ENCODE measurements at places on chromosomes 6 and 20.
A peak's percentile ranks its signal among the peaks of the same experiment; 100 is the strongest.

- DNase-seq: no peak
Observed at GRCh38 chr6:113591896-113592827, 265.0 kb upstream of the MARCKS start.

GRCh38 chr6:33709605-33710295 lies 1.8 kb downstream of the UQCC2 start:
- no peak for DNase-seq

DNA sequence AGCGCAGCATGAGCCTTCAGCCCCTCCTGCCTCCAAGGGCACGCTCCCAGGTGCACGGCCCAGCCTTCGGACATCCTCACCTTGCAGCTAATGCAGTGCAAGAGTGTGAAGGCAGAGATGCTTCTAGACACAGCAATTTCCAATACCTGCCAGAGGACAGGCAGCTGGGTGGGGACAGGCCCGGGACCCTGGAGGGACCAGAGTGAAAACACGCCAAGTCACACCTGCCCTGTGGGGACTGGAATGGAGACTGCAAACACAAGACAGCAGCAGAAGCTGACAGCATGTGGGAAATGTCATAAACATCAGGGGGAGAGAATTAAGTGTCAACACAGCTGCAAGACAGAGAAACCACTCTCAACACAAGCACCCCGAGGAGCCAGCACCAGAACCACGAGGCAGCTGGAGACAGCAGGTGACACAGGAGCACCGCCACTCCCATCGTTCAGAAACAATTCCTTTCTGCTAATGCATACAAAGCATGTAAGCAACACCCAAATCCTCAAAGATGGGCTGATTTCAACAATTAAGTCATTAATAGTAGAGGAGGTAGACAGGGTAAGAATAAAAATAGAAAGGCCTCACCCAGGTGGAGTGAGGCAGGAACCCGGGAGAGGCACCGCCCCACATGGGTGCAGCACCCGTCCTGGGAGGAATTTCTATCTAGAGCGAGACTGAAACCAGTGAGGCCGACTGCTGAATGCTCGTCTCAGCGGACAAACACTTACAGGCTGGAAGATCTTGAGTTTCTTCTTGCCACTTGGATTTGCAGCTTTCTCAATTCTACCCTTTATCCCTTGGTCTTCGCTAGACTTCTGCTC lies 17.1 kb downstream of the DIDO1 start:
- no peak for DNase-seq

DNA sequence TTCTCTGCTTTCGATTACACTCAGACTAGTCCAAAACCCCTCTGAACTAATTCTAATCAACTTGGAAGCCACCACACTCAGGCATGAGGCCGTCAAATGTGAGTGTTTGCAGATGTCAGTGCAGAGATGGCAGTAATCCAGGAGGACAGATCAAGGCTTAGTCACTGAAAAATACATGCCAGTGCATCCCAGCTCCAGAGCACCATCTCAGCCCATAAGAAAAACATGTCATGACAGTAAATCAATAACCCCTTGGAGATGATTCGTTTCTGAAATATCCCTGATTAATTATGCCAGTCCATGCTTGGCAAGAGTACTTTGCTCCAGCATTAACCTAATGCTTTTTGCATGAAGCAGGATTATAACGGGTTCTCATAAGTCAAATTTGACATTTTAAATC lies 179.5 kb downstream of the ADAT2 start:
- DNase-seq: no peak

DNA sequence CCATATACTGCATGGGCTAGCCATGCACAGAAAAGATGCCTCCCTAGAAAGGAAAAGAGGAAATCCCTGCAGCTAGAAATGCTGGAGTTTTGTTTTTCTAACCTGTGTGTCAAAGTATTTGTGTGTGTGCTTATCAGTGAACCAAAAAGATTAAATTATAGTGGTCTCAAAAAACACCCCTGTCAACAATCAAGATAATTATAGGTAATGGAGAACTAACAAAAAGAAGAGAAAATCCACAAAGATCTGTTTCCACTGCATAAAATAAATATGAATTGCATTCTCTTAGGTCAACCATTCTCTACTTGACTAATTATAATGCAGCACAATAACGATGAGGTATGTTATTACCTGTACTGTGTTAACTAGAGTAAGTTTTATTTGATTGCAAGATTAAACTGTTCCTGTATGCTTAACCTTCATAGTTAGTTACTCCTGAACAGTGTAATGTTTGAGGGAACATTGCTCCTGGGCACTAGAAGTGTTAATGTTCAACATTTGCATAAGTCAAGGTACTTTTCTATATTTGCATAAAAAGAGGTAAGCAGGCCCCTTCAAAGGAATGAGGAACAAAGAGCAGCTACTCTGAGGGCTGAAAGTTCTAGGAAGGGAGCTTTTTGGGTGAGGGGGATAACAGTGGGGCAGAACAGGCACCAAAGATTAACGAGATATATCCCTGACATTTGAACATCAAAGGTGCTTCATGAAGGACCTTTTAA lies 212.1 kb downstream of the BTBD9 start:
- no peak for DNase-seq

GRCh38 chr6:128882560-128882959 lies 378 bp upstream of the LAMA2 start:
- no peak for DNase-seq

DNA sequence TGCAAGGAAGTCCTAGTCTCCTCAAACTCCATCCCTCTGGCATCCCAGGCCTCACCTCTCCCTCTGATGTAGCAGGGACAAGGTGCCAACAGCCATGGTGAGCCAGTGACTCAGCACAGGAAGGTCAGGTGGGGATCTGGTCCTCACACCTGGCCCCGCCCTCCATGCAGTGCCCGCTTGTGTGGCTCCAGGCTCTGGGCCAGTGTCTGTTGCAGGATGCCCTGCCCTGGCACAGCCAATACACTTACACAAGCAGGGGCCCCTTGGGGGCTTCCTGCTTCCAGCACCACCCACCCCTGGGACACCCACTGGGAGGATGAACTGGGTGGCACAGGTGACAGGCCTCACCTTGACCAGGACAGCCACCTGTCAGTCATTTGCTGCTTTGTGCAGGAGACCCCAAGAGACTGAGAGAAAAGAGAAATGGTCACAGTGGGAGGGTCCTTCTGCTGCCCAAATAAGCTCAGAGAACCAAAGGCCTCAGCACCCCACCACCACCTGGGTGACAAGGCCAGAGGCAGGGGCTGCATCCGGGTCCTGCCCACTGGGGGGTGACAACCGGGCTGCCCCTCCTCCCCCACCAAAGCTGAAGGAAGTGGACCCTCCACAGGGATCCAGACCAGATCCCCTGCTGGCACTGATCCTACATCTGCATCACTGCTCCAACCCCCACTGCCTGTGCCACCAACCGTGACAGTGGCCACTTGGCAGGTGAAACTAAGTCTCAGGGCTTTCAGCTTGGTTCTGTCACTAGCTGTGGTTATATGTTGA lies 658.8 kb upstream of the DEFB115 start:
- DNase-seq: no peak

- DNase-seq: no peak
Observed at GRCh38 chr20:54203281-54203680, 4.6 kb upstream of the PFDN4 start.

DNA sequence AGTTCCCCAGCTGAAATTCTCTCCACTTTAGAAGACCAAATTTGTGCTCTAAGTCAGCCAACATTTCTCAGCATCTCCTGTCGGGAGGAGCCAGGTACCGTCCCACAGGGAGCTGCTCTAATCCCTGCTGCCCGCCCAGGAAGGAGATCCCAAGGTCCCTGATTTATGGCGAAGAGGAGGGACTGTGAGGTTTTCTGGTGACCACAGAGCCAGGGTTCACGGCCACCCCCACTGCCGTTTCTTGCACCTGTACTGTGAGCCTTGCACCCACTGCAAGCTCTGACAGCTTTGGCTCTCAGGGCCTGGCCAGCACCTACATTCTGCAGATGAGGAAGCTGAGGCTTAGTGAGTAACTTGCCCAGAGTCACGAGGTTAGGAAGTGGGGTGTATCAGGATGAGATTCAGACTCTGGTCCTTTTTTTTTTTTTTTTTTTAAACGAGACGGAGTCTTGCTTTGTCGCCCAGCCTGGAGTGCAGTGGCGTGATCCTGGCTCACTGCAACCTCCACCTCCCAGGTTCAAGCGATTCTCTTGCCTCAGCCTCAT lies 34.9 kb downstream of the FOXC1 start:
- DNase-seq: no peak

- DNase-seq: no peak
Observed at GRCh38 chr6:155544677-155545076, 89.0 kb upstream of the NOX3 start.

DNA sequence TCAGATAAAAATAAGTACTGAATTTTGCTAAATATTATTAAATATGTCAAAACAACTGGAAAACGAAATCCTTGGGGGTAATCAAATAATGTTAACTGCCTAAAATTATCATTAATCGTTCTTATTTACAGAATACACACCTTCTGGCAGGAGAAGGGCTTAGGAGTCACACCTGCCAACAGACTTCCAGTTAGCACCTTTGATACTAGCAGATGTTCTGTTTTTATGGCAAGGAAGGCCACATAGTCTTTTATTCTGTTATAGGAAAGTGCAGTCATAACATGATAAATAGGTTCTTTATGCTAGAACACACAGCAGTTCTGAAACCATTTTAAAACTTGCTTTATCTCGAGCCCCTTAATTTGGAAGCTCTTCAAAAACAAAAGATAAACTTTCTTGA lies 464.1 kb downstream of the UTRN start:
- DNase-seq: no peak

DNA sequence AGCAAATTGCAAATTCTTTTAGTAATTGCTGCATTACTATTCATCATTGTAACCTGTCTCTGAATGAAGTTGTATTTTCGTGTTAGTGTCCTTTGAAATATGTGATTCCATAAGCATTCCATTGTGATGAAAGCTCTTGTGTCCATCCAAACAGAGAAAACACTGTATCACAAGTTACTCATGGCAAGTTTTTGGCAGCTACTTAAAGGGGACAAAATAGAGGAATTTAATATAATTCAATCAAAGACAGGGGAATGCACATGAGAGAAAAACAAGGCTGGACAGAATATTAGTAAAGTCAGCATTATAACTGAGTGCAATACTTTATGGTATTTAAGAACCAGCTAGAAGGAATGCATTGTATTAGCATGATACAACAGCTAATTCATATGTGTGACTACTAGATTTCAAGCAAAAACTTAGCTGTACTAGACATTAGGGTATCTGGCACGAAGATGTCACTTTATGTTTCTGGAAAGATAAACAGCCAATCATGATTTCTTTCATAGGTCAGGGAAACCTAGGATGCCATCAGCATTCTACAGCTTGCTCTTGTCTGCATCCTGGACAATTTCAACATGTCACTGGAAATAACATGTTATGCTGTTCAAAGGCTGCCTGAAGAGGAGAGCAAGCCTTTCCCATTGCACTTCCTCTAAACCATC lies 270.6 kb upstream of the MARCKS start:
- no peak for DNase-seq

DNA sequence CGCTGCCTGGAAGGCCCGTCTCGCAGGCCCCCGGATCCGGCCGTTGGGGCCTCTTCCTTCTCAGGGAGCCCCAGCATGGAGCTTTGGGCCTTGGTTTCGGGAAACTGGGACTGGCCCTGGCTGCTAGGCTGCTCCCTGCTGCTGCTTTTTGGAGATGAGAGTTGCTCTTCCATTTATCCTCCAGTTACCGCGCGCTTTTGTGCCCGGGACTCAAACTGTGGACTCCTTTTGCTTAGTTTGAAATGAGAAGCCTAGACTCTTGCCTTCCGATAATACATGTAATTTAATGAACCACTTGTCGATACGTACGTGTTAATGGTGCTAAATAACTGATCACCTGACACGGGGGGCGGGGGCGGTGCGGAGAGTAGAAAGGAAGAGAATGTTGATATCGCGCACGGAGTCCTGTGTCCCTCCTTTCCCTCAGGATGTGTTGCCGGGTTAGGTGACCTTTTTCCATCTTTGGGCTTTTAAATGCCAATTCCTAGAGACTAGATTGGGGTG lies 968 bp downstream of the PHF3 start:
- DNase-seq: peak; percentile 52

DNA sequence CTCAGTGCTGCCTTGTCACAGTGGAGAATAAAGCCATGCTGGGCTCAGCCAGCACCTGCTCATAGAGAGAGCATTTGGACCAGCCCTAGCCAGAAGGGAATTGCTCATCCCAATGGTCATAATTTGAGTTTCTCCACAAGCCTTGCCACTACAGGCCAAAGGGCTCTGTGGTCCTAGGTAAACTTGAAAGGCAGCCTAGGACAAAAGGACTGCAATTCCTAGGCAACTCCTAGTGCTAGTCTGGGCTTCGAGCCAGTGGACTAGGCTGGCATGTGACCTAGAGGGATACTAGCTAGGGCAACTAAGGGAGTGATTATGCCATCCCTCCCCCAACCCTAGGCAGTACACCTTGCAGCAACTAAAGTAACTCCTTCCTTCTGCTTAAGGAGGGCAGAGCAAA lies 516.2 kb downstream of the BCKDHB start:
- no peak for DNase-seq
